Jurkat, Clone E6-1 (cell line): ENCODE measurements at places on chromosomes 13 and 19.
A peak's percentile ranks its signal among the peaks of the same experiment; 100 is the strongest.

- no peak for DNase-seq
Measured at GRCh38 chr13:99363949-99364348, 56.8 kb upstream of the GPR183 start.

GRCh38 chr13:25179832-25180774 lies 8.0 kb upstream of the AMER2 start:
- peak; percentile 53 for DNase-seq

GRCh38 chr19:19268453-19269385 lies 4.4 kb downstream of the TM6SF2 start:
- no peak for DNase-seq

GRCh38 chr13:103373916-103374315 lies 307.7 kb upstream of the SLC10A2 start:
- DNase-seq, result no peak

DNA sequence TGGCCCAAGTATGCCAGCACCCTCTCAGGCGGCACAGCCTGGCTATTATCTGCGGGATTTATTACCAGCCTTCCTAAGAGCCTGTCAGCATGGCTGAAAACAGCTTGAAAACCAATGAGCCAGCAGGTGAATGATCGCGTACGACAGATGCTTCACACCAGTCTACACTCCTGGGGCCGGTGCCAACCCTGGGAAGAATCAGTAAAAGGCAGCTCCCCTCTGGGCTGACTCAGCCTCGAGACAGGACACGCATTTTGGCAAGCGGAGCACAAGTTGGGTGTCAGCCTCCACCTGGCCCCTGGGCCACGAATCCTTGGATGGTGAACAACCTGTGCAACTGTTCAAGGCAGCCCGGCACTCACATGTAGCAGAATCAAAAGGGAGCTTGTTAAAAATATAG lies 15.6 kb downstream of the EMP3 start:
- no peak for DNase-seq

DNA sequence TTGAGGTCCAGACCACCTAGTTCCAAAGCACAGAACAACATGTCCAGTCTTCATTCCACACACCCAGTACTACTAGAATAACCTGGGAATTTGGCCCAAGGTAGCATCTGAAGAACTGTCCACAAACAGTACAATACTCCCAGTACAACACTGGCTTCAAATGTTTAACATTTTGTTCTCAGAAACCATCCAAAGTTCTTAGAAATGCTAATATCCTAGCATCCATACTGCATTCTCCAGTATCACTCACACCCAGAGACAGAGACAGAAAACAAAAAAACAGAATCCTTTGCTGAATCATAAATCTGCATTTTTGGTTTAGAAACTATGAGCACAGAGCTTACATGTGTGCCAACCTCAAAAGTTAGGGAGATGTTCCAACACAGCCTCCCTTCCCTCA lies 490.8 kb downstream of the FOXO1 start:
- no peak for DNase-seq

- DNase-seq, result no peak
Measured at GRCh38 chr13:78732445-78733017, 73.6 kb upstream of the OBI1 start.

DNA sequence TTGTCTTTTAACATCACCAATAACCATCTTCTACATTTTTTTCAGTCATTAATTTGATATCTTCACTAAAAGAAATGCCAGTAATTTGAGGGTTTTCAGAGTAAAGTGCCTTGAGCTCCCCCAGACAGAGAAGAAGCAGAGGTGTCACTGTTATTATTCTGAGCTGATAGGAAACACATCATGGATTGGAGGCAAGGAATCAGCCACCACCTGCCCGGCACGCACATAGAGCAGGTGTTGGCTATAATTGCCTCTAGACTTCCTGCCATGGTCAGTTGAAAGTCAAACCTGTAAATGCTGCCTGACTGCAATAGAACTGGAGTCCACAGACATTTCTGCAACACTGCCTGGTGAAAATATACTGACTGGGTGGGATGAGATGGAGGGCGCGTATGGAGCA lies 776.6 kb downstream of the UQCRFS1 start:
- DNase-seq, result no peak
